Stimulated activated CD8-positive, alpha-beta memory T cell treated with anti-CD3 and anti-CD28 coated beads, Interleukin-2, amount 100 ng/mL, for 1 hour (primary cell): ENCODE measurements at places on chromosomes 2 and 18.

DNA sequence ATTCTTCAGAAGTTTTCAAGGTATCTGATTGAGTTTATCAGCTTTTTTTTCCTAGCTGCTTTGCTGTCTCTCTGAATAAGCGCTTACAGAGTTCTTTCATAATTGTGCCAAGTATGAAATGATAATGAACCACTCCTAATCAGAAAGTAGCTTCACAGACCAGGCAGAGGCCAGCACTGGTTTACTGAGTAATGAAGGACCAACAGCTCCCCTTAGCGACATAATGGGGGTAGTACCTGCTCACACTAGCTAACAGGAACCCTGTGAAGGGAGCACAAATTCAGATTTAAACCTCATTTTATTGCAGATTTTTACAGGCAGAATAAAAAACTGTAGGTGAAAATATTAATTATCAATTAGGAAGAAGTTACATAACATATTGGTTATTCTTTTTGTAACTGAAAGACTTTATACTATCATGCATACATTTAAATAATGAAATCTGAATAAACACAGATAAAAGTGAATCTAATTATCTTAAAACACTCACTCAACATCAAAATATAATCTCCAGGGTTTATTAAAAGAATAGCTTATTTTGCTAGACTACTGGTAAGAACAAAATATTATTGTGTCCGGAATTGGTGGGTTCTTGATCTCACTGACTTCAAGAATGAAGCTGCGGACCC lies 53.7 kb upstream of the LRRC30 start:
- no peak for DNase-seq

DNA sequence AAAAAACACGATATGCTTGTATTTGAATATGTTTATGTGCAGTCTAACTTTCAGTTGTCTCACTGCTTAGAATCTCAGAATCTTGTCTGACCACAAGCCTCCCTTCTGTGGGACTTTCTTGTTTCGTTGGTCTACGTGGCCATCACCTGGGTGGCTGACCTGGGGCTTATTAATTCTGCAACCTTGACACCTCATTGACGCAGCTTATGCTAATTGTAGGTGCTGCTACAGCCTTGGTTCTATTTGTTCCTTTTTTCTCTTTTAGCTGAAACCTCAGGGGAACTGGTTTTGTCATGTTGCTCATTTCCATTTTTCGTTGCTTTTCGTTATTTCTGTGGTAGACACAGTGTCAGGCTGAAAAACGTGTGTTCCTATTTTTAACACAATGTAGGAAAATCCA lies 273.7 kb downstream of the SLC4A3 start:
- DNase-seq = no peak

DNA sequence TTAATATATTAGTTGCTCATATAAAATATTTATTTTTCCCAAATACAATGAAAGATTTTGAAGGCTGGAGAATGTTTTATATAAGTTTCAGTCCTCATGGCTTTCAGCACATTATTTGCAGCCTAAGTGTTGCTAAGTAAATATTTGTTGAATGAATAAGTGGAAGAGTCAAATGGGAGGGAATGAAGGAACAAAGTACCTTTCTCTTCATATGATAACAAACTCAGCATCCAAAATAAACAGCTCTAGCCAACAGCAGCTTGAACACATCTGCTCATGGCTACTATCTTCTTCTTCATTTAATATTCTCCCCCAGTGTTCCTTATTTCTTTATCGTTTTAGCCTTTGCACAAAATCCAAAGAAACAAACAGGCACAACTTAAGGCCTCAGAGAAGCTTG lies 385.2 kb upstream of the PIK3C3 start:
- no peak for DNase-seq

DNA sequence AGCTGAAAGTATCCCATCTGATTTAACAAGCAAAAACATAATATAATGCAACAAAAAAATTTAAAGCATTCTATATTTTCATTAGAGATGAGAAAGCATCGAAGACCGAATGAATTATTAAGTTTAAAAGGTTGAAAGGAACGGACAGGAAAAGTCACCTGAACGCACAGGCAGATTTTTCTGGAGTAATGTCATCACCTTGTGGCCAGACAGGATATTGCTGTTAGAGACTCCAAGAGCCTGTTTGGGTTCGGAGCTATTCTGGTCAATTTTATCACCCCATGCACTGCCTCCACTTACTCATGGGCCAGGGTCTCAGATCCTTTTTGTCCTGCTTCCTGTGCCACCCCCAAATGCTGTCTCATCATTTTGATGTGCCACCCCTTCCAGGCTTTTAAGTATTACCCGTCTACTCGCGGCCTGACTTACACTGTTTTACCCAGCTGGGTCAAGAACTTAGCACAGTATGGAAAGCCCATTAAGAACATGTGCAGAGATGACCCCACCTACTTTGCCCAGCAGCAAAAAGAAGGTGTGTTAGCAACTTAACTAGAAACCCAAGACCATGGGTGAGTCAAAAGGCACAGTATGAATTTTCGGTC lies 27.3 kb downstream of the GKN2 start:
- no peak for DNase-seq

DNA sequence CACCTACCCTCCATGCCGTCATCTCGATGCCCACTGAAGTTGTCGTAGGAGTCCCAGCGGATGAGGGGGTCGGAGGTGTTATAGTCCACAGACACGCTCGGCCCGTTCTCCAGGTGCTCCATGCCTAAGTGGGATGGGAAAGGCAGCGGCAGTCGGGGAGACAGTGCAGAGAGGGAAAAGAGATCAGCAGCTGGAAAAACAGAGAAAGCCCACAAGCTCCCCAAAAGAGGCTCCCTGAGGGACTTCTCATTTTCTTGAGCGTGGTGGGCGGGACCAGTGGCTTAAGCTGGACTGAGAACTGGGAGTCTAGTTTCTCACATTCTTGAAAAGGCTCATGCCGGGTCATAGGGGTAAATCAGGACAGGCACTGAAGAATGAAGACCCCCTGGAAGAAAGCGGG lies 121.9 kb downstream of the TNS1 start:
- DNase-seq = no peak

DNA sequence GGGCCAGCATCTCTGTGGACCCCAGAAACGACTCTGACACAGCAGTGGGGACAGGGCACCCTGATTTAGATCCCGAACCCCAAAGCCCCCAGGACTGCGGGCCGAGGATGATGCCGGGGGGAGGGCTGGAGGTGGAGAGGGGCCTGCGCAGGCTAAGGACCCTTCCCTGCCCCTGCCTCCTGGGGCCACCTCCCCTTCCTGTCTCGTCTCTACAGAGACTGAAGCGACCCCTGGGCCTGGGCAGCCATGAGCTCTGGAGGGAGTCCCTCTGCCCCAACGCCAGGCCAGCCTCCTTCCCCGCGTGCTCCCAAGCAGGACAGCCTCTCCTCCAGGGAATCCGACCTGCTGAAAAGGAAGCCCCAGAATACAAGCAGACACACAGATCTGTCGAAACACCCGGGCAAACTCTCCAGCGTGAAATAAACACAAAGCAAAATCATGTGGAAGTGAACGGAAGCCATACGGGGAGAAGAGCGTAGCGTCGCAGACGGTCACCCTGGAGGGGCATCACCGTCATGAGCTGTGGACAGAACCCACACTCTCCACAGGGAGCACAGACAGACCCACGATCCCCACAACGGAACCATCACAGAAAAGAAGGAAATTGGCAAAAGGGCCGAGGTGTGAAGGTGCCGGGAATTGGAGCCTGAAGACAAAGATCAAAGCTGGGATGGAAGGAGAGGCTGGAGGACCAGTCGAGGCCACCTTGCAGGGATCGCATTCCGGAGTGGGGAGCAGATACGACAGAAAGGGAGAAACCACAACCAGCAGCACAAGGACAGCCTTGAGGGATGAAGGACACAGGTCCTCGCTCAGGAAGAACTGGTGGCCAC lies 51.0 kb upstream of the CTDP1 start:
- no peak for DNase-seq

DNA sequence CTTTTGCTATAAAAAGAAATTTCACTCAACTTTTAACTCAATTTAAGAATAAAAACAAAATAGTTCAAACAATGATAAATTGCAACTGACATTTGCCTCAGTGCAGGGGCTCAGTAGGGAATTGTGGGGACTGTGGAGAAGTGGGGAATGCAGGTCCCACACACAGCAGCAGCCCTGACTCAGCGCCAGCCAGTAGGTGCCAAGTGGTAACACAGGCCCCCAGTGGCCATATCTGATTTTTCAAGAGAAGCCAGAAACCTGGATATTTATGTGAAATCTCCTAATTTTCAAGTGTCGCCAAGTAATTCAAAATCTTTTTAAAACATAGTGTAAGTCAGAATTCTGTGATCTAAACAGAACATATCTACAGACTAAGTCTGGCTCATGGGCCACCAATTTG lies 186.3 kb downstream of the EN1 start:
- DNase-seq = no peak

GRCh38 chr2:100185516-100185915 lies 43.1 kb upstream of the AFF3 start:
- DNase-seq = no peak

DNA sequence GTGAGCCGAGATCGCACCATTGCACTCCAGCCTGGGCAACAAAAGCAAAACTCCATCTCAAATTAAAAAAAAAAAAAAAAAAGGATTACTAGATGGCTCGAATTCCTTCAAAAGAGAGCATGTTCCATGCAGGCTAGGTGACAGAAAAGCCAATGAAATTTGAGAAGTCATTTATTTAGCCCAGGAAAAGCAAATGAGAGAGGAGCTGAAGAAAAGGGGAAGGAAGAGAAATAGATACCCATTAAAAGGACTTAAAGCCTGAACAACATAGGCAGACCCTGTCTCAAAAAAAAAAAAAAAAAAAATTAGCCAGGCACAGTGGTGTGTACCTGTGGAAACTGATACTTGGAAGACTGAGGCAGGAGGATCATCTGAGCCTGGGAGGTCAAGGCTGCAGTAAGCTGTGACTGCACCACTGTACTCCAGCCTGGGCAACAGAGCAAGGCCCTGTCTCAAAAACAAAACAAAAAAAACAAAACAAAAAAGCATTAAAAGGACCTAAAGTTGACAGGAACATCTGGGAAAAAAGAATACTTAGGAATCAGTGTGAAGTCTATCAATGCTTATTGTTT lies 11.1 kb downstream of the SEPTIN10 start:
- no peak for DNase-seq

DNA sequence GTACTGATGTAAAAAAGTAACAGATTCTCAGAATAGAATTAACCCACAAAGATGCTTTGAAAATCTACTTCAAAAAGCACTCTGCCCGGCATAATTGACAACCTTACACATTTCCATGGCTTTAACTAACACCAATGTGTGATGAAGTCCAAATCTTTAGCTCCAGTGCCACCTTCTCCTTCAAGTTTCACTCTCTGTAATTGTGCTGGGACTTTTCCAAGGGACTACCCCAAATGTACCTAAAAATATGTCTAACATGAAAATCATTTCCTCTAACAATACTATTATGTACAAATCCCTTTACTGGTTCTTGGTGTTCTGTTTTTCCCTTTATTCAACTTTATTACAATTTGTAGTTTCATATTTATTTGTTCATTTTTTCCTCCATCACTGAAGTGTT lies 20.6 kb upstream of the UBE2E3 start:
- no peak for DNase-seq

DNA sequence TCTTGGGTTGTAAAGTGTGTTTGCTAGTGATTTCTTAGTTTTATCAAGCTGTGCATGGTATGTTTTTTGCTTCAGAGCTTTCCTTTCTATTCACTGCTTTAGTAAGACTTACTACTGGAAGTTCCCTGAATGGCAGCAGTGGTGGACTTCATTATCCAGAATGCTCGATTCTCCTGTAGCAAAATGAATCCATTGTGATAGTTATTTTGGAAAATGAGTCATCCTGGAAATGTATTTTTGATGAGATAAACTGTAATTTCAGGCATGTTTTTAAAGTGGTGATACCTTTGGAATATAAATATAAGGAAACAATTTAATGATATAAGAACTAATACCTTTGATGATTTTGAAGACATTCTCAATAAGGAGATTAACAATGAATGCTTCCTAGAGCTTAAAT lies 387.1 kb downstream of the PTPRM start:
- no peak for DNase-seq

- no peak for DNase-seq
Measured at GRCh38 chr2:135768863-135769262, 27.2 kb downstream of the UBXN4 start.

- DNase-seq = no peak
Measured at GRCh38 chr18:79042276-79042675, 26.9 kb upstream of the ATP9B start.

GRCh38 chr18:49020621-49021021 lies 69.9 kb upstream of the SMAD7 start:
- no peak for DNase-seq

GRCh38 chr2:110675679-110676078 lies 2.2 kb downstream of the BUB1 start:
- DNase-seq = no peak

GRCh38 chr2:54077088-54077900 lies 38.1 kb upstream of the ACYP2 start:
- no peak for DNase-seq

- no peak for DNase-seq
Measured at GRCh38 chr2:102310964-102311640, at the start of gene IL1RL1. TSS of gene IL1RL1 (plus strand) at chr2:102311563. CDS start at chr2:102338265, 26,702 bp downstream.

DNA sequence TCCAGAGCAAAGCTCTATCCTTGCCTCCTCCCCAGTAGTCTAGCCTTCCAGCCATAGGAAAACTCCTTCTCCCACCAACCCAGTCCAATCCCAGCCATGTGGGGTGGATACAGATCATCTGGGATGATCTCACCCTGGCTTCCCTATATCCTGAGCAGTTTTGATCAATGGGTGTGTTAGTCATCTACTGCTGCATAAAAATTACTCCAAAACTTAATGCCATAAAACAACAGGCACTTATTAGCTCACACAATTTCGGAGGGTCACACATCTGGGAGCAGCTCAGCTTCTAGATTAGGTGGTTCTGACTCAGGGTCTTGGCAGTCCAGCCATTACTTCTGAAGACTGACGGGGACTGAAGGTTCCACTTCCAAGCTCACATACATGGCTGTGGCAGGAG lies 190.4 kb downstream of the SPP2 start:
- no peak for DNase-seq

- no peak for DNase-seq
Measured at GRCh38 chr18:30917651-30918050, 124.9 kb downstream of the DSC3 start.

- DNase-seq = no peak
Measured at GRCh38 chr2:36965206-36965605, 1.1 kb downstream of the STRN start.

DNA sequence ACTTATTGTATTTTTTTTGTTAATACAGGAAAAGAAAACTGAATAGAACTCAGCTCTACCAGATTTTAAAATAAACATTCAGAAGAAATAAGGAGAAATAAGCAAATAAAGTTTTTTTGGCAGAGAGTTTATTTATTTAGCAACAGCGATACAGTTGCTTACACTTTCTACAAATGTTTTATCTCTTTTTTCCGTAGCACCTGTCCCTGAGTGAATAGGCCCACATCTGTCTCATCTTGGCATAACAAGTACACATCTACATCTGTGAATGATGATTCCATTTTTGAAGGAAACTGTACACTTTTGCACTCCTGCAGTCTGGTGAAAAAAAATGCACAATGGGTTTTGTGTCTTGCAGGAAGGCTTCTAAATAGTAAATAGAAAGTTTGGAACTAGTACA lies 783.6 kb upstream of the ZEB2 start:
- no peak for DNase-seq
